ENCODE measurements at places on chromosomes 4 and X.

DNA sequence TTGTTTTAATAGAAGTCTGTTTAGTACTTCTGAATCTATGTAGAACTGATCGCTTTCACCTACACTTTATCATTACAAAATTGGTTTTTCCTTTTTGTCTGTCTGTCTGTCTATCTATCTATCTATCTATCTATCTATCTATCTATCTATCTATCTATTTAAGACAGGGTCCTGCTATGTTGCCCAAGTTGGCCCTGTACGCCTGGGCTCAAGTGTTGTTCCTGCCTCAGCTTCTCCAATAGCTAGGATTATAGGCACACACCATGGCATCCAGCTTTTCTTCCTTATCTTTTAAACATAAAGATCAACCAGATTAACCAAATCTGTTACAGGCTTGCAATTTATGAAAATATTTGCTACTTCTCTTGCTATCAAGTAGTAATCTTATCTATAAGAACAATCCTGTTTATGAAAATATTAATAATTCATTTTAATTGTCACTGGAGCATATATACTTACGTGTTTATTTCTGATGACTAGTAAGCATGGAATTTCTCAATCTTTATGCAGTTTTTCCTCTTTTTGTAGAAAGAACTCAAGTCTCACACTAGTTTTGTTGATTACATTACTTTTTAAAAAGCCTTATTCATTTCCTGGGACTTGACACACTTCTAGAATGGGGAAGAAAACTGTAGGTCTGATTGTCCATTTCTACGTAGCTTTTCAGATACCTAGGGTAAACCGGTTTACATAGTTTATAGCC, 24.5 kb downstream of the KIAA0232 start:
- no peak for DNase-seq

GRCh38 chr4:5893004-5893580, at the start of gene CRMP1:
CRMP1 (minus strand) TSS chr4:5893086; CDS start chr4:5892969, 117 bp downstream.
- DNase-seq = peak; percentile 40

GRCh38 chr4:118682928-118683327, 2.3 kb upstream of the METTL14 start:
- DNase-seq = no peak

GRCh38 chr4:28277931-28278330, 1417.3 kb downstream of the STIM2 start:
- no peak for DNase-seq

GRCh38 chr4:22237846-22238494, 277.9 kb downstream of the ADGRA3 start:
- no peak for DNase-seq

All from endothelial cell (in vitro differentiated cells).